ENCODE measurements at places on chromosomes 5 and 9. TPM values are rescaled to one million over a fixed set of nuclear protein-coding genes. Genes with fewer than 3 reads are reported as not detected.

DNA sequence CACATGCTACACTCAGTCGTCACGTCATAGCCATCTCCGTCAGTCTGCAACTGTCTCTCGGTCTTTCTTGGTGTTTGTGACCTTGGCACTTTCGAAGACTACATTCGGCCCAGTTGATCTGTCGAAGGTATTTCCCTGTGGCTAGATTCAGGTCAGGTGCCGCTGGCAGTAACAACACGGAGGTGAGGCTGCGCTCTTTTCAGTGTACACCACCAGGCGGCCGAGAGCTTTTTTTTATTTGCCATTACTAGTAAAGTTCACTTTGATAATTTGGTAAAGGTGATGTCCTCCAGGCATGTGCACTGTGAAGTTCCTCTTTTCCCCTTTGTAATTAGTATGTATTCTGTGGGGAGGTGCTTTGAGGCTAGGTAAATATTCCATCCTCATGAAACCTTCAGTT lies 49.7 kb downstream of the RNF130 start:
- no peak for DNase-seq

The ZDHHC11 gene
- total RNA-seq: 0.37 TPM

The DIPK1B gene
- not detected for total RNA-seq

DNA sequence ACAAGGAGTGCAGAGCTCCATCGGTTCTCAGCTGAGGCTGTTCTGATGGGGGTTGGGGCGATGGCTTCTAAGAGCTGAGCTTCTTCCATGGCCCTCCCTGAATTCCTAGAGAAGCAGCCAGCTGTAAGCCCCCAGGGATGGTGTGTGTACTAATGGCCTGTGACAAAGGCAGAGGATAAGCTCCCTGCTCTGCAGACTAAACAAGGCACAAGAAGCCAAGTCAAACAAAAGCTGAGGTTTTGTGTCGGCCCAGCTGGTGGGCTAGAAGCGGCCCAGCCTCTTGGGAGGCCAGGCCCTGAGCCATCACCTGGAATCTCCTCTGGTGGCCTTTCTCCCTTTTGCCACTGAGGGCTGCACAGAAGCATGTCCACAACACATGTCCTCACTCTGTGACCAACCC lies 75.0 kb upstream of the XPA start:
- no peak for DNase-seq

DNA sequence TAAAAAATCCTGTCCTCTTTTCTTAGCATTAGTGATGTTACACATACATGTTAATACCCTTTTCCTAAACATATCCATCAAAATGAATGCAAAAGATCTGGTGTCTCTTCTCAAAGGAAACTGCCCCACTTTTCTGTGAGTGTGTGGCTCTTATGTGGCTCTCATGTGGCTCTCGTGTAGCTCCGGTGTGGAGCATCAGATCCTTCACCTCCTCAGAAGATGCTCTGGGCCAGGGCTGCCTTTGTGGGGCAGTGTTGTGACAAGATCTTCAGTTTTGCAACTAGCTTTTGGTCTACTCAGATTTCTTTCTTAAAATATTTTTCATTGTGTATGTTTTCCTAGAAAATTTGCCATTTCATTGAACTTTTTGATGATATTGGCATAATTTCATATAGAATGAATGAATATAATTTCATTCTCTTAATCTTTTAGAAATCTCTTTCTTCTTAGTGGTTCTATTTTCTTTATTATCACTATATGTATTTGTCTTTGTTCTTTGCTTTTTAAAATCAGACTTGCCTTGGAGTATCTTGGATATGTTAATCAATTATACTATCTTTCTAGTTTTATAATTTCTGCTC lies 19.4 kb downstream of the GARNL3 start:
- DNase-seq: peak; percentile 55

The CIZ1 gene
- 58.5 TPM for total RNA-seq

DNA sequence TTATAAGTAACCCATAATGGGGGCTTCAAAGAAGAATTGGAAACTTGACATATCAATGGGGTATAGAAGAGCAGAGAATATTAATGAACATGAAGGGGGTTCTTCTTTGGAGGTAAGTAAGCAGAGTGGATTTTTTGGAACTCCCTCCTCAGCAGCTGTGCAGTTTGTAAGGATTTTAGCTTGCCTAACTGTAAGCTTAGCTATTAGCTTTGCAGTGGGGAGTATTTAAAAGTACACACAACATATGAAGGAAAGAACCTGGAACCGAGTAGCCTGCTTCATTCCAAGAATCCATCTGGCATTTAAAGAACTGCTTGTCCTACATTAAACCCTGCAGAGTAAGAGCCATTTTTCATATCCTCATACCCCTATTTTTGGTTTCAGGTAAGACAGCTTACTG lies 2.2 kb upstream of the PBX3 start:
- DNase-seq: no peak

DNA sequence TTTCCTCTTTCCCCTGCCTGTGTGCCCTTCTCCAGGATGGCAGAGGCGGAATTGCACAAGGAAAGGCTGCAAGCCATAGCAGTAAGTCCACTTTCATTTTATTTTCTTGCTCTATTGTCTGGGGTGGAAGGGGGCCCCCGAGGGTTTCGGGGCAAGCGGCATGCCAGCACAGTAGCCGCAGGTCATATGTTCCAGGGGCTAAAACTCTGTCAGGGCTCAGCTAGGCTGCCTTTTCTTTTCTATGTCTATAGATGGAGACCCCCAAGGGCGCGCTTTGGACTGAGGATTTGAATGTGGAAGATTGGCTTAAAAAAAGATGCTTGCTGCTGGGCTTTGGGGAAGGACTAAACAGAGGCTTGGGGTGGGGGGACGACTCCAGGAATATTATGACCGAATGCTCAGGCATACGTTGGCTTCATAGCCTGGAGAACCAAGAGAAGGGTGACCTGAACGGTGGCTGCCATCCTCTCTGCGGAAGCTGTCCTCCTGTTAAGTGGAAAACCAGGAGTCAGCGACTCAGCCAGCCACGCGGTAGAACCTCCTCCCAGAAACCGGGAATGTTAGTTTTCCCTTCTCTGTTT lies 545 bp downstream of the PALM2AKAP2 start:
- DNase-seq: peak; percentile 48

DNA sequence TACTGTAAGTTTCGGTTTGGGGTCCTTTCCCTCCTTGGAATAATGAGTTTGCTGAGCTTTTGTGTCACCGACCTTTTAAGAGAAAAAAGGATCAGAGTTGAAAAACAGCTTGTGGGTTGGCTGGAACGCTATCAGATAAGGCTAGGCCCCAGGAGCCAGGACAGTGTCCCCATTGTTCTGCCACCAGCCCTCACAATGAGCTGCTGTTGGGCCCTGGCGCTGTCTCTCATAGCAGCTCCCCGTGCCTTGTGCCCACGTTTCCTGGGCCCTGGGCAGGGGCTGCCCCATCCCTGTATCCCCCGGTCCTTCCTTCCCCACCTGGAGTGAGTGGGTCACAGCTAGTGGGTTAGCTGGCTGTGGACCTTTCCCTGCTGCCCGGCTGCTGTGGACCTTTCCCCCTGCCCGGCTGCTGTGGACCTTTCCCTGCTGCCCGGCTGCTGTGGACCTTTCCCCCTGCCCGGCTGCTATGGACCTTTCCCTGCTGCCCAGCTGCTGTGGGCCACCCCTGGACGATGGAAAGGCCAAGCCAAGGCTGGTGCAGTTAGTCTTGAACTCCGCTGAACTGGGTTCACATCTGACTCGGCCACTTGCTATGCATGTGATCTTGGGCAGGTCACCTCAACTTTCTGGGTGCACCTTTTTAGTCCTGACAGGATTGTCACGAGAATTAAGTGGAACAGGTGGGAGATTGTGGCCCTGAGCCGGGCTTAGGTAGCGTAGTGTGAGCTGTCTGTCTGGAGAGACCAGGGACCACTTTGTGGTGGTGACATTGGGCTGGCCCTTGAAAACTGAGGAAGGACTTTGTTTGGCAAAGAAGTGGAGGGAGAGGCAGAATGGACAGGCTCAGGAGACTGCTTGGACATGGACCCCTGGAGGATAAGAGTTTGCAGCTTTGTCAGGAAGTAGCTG lies 99.5 kb downstream of the DAB2IP start:
- no peak for DNase-seq

The CBY3 gene
- total RNA-seq: not detected

The CEL gene
- 0.67 TPM for total RNA-seq

DNA sequence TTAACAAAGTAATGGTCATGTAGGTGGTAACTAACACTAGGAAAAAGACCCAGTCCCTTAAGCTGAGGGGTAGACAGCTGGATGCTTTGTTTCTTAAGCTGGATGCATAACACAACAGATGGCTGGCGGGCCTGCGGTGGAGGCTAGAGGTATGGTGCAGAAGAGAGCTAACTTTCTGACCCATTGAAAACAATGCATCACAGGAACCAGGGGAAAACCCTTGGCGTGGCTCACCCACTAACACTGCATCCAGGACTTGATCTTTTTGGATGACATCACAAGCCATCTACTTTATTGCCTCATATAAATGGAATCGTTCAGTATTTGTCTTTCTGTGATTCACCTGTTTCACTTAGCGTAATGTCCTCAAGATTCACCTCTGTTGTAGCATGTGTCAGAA lies 138.7 kb downstream of the AUH start:
- DNase-seq: no peak

The CARTPT gene
- not detected for total RNA-seq

DNA sequence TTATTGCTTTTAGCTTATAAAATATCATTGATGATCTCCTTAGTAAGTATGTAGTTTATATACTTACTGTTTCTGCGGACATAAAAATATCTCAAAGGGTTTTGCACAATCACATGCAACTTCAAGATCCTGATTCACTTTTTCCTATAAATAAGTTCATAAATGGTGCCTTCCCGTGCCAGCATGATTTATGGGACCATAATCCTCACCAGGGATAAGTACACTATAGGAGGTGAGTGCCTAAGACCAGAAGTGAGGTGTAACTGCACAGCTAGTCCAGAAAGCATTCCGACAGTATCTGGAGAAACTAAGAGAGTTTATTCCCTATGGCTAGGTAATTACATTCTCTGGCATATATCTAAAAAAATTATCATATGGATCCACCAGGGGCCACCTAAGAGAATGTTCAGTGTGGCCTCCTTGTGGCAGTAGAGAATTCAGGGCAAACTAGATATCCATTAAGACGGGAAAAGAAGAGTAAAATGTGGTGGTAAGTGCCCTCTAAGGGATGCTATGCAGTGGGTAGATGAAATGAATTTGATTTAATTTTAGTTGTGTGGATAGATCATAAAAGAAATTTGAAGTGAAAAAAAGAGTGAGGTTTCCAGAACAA lies 402.5 kb upstream of the SLC24A2 start:
- no peak for DNase-seq

DNA sequence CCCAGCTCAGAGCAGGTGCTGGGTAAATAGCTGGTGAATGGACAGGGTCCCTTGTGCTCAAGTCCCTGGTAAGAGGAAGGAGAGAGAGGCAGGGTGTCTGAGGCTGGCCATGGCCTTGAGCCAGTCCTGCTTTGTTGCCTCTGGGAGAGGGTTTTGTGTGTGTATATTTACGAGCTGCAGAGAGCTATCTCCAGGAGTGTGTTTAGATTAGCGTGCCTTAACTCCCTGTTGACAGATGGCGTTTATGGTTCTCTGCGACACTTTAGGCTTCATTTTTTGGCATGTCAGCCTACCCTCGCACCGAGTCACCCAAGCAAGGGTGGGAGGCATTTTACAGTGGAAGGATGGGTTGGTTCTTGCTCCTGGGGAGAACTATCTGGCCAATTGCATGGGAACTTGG lies 22.2 kb downstream of the HMCN2 start:
- no peak for DNase-seq

- no peak for DNase-seq
Observed at GRCh38 chr9:38396371-38396671, 3.8 kb downstream of the ALDH1B1 start.

- no peak for DNase-seq
Observed at GRCh38 chr5:78706825-78707224, 58.3 kb upstream of the LHFPL2 start.

- DNase-seq: no peak
Observed at GRCh38 chr9:107148216-107148615, 134.9 kb upstream of the RAD23B start.

- DNase-seq: no peak
Observed at GRCh38 chr9:135228345-135228982, 141.0 kb downstream of the OLFM1 start.
